Activated naive CD8-positive, alpha-beta T cell treated with anti-CD3 and anti-CD28 coated beads, Interleukin-2, amount 10 ng/mL, durations not matched to agents 7 days and 5 days (primary cell): ENCODE measurements at places on chromosomes 7 and 10.

DNA sequence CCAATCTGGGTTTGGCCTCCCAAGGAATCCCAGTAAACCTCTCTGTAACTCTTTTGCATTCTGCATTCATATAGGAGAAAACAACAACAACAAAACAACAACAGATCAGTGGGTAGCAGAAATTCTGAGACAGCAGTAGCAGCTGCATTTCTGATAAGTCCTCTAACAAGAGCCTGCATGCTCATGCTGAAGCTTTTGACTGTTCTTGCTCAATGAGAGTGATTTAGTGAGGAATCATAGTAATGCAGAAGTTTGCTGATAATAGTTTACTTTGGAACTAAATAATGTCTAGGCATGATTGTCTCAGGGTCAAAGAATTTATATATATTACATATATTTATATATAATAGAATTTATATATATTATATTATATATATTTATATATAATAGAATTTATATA is 35.2 kb downstream of the BMPER start:
- no peak for DNase-seq

DNA sequence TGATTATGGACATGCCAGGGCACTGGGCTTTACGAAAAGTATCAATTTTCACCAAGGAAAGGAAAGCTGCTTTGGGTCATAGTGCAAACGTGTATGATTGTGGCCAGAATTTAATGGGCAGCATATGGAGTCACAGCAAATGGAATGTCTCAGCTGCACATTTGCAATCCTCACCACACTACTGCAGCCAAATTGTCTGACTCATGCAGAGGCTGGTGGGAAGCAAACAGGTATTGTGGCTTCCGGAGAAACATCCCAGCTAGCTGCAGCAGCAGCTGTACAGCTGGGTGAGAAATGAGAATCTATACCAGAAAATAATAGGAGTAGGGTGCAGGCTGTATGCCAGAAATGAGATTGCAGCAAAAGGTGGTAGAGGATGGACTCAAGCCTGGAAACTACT is 374.7 kb upstream of the VWC2 start:
- no peak for DNase-seq

DNA sequence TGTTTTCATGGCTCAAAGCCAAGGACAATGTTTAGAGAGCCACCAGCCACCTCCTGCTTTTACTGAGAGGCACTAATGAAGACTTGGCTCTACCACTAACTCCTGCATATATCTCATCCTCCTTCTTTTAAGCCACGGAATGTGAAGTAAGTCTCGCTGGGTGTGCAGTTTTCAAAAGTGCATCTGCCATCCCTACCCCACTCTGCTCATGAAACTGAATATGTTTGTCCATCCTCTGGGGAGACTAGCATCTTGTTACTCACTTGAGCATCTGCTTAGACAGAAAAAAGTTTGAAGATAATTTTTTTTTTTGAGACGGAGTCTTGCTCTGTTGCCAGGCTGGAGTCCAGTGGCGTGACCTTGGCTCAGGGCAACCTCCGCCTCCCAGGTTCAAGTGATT is 40.8 kb downstream of the EPDR1 start:
- DNase-seq, result no peak

DNA sequence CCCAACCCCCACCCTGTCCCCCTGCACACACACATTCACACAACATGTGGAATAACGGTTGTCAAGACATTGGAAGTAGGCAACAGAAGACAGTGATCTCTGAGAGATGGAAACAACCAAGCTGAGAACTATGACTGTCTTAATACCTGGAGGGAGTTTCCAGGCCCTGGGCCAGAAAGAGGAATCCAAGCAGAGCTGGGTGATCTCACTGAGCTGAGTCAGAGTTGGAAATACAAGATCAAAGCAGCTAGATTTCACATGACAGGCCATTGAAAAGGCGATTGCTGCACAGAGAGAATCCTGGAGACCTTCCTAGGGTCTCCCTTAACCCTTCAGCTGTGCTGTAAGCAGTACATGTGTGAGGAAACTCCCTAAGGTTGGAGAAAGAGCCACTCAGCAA is 165.8 kb upstream of the PRSS1 start:
- DNase-seq, result no peak

- DNase-seq, result no peak
Observed at GRCh38 chr10:122487174-122487765, 25.9 kb downstream of the HTRA1 start.

DNA sequence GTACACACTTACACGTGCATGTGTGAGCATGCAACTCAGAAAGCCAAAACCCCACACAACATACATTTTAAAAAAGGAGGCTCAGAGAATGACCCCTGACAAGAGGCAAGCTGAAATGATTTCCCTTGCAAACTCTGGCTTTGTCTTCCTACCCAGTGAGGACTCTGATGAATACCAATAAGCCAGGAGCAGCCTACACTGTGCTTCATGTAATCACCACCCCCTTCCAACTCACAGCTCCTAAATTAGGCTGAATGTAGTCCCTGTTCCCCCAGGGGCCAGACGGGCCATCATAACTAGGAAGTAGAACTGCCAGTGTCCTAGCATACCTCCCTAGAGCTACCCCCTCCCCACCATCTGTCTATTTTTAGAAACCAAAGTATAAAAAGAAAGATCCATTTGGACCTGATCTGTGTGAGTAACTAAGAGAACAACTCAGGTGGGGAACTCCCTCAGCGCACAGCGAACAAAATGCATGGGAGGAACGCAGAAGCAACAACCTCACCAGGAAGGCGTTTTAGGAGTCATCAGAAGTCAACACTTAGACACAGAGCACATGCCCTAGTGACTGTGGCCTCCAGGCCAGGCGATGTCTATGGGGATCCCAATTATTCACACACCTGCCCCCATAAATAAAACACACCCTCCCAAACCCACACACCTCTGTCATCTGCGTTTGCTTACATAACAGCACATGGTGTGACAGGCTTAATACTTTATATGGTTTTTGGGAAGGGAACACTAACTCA is 1.9 kb downstream of the DGKI start:
- no peak for DNase-seq

GRCh38 chr10:119350502-119351097 is 143.2 kb downstream of the GRK5 start:
- DNase-seq, result no peak

- DNase-seq, result no peak
Observed at GRCh38 chr7:95002775-95003174, 95.4 kb downstream of the PPP1R9A start.

DNA sequence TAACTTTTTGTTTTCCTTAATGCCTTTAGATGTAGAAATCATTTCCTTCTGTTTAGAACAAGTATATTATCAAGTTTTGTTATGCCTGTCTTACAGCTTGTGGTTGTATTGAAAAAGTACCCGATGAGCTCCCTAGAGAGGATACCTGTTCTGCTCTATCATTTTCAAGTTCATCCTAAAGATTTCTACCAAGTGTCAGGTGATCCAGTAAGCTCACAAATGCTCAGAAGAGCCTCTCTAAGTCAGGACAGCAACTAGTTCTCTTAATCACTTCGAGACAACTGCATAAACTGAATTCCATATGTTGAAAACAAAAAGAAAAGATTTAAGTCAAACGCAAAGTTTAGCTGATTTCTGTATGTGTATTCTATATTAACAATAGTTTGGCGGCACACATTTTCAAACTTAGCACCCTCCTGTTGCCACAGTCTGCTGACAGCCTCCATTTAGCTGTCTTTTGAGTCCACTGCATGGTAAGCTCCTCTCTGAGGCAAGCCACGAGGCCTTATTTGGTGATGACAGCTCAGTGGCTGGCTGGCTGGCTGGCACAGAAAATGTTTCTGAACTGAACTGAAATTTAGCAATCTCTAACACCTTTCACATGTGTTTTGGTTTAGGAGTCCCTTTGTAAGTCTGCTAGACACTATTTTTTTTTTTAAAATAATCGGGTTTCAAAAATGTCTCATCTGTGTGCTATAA is 59.4 kb downstream of the SEMA3C start:
- DNase-seq, result no peak

DNA sequence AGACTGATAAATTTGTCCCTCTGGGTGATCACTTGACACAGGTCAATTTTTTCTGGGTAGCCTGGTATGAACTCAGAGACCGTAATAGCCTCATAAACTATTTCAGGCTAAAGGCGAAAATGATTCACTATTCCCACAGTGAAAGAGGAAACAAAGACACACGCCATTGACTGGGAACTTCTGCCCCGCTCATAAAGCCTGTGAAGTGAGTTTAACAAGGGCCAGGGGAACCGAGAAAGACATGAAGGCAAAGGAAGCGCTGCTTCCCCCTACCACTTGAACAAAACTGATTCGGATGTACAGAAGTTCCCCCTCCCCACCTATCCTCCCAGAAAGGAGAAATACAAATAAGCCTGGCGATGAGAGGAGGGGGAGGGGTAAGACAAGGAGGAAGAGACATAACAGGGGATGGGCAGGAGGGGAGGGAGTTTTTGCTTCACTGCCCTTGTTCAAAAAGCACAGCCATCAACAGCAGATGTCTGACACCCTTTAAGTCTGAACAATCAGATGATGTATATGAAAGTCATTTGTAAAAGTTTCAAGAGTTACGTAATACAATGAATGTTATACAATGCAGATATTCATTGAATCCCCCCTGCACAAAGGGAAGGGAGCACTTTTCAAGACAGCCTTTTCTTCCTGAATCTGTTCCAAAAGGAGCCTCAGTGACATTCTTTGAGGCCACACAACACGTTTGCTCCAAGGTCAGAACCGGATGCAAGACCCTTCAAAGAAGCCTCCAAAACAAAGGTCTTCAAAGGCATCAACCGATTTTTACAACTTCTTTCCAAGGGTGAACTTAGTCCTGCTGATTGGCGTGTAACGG is 734 bp downstream of the ABCB4 start:
- no peak for DNase-seq

DNA sequence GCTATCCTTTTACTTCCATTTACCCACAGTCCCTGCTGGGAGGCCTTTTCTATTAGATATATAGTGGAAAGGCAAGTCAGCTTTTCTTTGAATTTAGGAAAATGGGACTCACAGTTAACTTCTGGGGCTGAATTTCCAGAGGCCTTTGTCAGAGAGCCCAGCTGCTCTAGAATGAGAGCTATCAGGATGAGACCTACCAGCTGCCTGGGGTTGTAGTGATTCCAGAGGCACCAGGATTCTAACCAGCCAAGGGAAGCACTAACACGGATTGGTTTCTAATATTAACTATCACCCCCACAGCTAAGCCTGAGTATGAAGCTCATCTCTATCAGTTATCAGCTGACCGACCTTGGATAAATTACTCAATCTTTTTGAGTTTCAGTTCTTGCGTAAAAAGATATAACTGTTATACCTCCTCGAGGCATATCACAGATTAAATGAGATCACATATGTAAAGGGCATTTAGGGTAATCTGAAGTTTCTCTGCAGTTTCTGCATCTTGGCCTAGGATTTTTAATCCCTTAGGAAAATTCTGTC is 56.6 kb upstream of the CALD1 start:
- DNase-seq, result no peak
